Neural crest cell (in vitro differentiated cells): ENCODE measurements at places on chromosomes 3 and 15. TPM values are rescaled to one million over a fixed set of nuclear protein-coding genes. Genes with fewer than 3 reads are reported as not detected.

PLA2G4F gene
- not detected in 2 replicates for total RNA-seq

RTP3 gene
- total RNA-seq: not detected in 2 replicates

PLA1A gene
- total RNA-seq: not detected in 2 replicates

ACOX2 gene
- 0.98 and 1.0 TPM in 2 replicates for total RNA-seq

ZPLD1 gene
- not detected in 2 replicates for total RNA-seq

CLDN11 gene
- 1.8 and 2.0 TPM in 2 replicates for total RNA-seq

C2CD4B gene
- not detected in 2 replicates for total RNA-seq

- no peak for DNase-seq
Measured at GRCh38 chr15:49589030-49589429, 31.6 kb downstream of the FAM227B start.

DNA sequence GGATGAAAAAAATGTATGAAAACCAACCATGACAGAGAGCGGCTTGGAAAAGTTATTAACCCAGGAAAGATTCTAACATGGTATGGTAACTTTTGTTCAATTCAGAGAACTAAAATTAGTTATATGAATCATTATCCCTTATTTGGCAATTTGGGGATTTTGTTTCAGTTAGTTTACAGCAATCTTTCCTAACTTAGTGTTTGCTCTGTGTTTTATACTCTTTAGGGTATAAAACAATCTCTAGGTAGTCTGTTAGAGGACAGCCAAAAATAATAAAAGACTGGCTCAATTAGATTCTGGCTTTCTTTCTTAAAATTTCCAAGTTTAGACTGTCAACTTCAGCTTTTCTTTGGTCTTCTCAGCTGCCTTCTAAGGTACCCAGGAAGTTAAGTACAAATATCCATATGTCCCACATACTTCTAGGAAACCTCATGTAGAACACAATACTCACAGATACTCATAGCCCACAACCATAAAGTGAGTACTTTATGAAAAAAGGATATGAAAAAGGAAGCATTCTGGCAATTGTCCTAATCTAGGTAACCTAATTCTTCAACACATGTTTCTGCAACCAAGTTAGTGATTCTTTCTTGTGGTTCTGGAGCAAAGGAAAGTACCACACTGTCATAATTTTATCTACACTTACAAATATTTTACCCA is 849.3 kb downstream of the ROBO1 start:
- no peak for DNase-seq

DNA sequence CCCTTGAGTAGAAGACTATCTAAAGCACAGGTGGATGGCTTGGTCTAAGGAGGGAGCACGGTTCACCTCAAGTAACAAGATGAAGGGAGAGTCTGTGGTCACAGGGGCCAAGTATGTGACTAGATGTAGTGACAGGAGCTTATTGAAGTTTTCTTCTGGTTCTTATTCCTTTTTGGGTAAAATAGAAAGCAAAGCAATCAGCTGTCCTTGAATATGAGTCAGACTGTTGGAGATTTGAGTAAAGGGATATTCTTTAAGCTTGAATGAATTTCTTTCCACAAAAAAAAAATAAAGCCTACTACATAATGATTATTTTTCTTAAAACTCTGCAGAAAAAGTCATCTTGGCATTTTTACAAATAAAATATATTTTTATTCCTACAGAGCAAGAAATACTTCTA is 1.5 kb upstream of the CNTN6 start:
- DNase-seq: no peak

DNA sequence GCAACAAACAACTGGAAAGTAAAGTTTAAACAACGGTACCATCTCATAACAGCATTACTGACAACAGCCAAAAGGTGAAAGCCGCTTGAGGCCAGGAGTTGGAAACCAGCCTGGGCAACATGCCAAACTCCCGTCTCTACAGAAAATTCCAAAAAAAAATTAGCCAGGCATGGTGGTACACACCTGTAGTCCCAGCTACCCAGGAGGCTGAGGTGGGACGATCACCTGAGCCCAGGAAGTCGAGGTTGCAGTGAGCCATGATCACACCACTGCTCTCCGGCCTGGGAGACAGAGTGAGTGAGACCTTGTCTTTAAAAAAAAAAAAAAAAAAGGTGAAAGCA is 4.4 kb downstream of the TNK2 start:
- no peak for DNase-seq

DNA sequence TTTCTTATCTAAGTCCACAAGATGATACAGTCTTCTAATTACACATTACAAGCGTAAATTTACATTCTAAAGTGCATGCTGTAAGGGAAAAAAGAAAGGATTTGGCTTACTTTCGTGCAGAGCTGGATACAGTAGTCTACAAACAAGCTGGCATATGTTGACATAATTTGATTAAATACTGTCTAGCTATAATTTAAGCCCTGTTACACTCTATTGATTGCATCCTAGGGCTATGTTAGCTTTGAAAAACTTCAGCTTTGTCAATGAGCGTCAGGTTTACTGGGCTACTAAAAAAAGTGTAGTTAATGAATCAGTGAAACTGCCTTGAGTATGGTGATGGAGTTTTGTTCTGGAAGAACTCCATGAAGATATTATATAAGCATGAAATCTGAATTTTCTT is 24.5 kb upstream of the PLCL2 start:
- DNase-seq: no peak

DNA sequence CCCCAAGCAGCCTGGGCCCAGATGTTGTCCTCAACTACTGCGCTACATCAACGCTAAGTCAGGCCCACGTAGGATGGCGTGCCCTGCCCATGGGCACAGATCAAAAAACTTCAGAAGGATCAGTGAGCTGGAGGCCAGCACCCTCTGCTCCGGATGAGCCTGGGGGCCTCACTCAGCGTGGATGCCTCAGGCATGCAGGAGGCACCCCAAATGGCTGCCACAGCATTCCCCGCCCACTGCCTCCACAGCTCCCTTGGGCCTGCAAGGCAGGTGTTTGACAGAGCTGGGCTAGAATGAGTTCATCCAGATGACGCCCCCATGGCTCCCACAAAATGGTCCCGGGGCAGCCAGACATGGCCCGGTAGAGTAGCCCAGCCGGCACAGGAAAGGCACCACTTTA is 7.1 kb downstream of the ATP2B2 start:
- no peak for DNase-seq

DNA sequence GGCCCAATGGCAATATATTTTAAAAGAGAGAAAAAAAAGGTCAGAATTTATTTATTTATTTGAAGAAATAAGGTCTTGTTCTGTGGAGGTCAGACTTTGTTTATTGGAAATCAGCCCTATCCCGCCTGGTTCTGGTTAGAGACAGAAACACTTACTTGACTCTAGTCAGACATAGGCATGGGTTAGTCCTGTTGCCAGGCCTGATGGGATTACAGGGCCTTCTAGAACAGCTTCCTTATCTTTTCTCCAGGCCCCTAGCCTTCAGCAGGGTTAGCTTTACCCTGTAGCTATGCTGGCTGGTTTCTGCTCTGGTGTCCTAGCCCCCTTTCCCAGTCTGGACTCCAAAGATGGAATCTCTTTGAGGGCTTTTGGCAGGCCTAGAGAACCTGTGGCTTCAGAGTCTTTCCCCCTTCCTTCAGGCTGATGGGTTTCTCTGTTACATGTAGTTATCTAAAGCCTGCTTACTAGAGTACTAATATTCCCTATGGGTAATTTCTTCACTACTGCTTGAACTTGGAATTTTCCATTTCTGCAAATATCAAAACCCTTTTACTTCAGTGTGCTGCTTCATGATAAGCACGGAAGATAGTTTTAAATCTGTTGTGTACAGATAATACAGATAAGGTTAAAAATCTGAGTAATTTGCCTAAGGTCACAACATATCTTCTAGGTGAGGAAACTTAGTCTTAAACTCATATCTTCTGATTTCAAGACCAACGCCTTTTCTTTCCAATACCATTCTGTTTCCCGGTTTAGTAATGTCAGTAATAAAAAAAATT is 10.6 kb downstream of the IREB2 start:
- DNase-seq: no peak

DNA sequence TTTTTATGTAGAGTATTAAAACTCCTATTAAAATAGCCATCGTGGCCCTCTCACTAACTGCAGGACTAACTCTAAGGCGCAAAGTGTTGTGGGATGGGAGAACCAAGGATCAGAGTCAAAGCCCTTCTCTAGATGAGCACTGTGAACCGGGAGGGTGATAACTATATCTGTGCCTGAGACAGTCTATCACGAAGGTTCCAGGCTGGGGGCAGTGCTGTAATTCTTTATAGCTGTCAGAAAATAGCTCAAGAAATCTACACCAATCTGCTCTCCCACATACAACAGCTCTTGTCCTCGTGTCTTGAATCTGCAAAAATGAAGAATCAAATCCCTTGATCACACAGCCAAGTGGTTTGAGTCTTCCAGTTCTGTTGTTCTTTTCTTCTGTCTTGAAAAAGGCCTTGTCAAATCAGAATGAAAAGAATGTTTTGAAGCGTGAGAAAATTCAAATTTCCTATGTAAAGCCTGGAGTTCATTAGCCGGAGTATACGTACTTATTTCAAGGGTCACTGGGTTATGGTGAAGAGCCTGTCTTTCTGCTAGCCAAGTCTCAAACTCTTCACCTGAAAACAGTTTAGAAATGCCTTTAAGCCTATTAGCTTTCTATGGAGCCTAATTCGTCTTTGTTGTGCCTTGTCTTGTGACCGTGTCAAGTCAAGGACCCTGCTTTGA is 185.3 kb upstream of the NECTIN3 start:
- no peak for DNase-seq

GRCh38 chr15:46709460-46710083 is 1007.7 kb upstream of the SEMA6D start:
- DNase-seq: no peak

DNA sequence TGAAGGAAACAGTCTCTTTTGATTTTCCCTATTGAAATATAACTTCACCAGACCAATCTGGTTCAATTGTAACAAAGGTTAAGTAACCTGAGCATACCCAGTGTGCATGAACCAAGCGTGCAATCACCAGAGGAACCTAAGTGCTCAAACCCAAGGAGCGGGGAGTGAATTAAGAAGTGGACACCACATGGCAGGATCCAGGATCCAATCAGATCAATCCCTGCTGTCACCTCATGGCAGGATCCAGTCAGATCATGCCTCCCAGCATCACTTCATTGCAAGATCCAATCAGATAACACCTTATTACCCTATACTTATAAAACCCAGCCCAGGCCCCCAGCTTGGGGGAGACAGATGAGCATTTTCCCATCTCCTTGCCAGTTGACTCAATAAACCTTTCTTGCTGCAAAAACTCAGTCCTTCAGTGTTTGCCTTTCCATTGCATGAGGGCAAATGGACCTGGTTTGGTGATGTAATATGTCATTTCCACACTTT is 38.9 kb upstream of the RNU6-1 start:
- no peak for DNase-seq

GRCh38 chr15:29822684-29823459 is 604 bp upstream of the TJP1 start:
- DNase-seq: no peak

DNA sequence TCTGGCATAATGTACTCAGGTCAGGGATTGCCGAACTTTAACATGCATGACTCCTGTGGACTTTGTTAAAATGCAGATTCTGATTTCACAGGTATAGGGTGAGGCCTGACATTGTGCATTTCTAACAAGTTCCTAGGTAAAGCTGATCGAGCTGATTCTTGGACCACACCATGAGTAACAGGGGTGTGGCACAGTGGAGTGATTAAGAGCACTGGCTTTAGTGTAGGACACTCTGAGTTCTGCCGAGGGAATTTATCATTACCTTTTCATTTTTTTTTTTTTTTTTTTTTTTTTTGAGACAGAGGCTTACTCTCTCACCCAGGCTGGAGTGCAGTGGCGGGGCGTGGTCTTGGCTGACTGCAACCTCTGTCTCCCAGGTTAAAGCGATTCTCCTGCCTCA is 169.3 kb downstream of the ADAMTS9 start:
- DNase-seq: no peak

- DNase-seq: no peak
Measured at GRCh38 chr3:129610276-129610675, 3.8 kb upstream of the PLXND1 start.
